ENCODE measurements at places on chromosomes 5 and 9. TPM values are rescaled to one million over a fixed set of nuclear protein-coding genes. Genes with fewer than 3 reads are reported as not detected.

The NDST1 gene
- 0.11 TPM for total RNA-seq

The UGT3A2 gene
- not detected for total RNA-seq

DNA sequence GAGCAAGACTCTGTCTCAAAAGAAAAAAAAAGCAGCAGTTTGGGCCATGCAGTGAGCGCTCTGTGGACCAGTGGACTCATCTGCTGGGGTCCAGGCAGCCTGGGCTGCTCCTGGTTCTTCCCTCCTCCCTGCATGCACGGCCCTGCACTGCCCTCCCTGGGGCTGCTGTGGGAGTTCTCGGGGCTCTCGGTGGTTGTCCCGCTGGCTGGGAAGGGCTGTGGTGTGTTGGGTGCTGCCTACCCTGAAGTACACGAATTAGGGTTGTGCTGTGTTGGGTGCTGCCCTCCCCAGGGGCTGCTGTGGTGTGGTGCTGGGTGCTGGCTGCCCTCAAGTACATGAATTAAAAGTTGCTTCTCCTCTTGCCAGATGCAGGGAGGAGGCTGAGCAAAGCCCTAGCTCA is 18.3 kb upstream of the CLPTM1L start:
- DNase-seq, result no peak

- DNase-seq, result no peak
Observed at GRCh38 chr5:94945656-94946055, 327.2 kb downstream of the SLF1 start.

- DNase-seq, result no peak
Observed at GRCh38 chr5:95763941-95764340, 32.8 kb downstream of the RHOBTB3 start.

GRCh38 chr5:89313044-89313443 is 430.1 kb upstream of the MEF2C start:
- DNase-seq, result no peak

- no peak for DNase-seq
Observed at GRCh38 chr9:89154651-89155336, 23.8 kb downstream of the SHC3 start.

DNA sequence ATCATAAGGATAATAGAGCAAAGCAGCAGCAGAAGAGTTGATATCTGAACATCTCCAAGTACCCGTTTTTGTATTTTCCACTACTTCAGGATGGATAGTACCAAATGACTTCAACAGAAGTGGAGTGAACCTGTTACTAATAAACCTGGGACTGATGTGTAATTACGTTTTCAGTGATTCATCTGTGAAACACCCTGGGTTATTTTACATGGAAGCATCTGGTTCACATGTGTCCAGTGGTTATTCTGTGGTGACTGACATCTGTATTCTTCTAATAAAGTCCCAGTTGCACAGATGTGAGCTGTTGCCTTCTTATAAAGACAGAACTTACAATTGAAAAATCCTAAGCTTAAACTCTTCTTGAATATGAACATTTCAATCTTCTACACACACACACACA is 139.7 kb upstream of the VCAN start:
- DNase-seq, result no peak

The ZFP2 gene
- 0.36 TPM for total RNA-seq

GRCh38 chr9:98983295-98984268 is 39.9 kb downstream of the COL15A1 start:
- no peak for DNase-seq

The KIF4B gene
- not detected for total RNA-seq

GRCh38 chr9:123329329-123329955 is 26.6 kb upstream of the CRB2 start:
- DNase-seq, result no peak

- no peak for DNase-seq
Observed at GRCh38 chr9:136664000-136664915, 1.5 kb downstream of the EGFL7 start.

GRCh38 chr9:102461156-102461819 is 533.8 kb upstream of the CYLC2 start:
- DNase-seq, result no peak

DNA sequence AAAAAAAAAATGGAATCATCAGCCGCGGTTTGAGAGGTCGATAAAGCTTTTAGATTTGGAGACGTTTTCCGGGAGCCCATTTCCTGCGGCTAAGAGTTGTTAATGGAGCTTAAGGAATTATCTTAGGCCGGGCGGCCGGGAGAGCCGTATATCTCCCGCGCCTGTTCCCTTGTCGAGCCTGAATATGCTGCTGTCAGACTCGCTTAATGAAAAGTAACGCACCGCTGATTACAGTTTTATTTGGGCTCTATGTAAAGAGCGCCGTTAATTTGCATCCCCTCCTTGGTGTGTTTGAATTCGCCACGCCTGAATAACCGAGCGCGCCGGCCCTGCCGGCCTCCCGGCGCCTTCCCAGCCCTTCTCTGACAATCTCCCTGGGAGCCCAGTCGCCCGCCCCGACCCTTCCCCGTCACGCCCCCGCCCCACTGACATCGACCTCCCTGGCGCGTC is 7.9 kb downstream of the IRX4 start:
- no peak for DNase-seq

GRCh38 chr5:16135506-16135905 is 44.1 kb downstream of the MARCHF11 start:
- no peak for DNase-seq

DNA sequence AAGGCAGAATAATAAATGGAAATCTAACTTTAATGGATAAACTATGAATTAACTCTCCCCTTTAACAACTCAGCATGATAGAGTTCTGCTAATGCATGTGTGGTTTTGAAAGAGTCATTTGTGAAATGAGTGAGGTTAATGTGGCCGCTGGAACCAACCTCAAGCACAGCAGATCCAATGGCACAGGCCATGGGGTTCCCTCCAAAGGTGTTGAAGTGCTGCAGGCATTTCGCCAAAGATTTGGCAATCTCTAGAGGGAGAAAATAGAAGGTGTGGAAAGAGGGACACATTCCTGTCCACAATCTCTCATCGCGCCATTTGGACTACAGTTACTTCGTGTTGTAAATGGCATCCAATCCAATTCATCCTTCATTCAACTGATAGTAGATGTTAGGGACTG is 35.0 kb downstream of the AGXT2 start:
- DNase-seq, result no peak

DNA sequence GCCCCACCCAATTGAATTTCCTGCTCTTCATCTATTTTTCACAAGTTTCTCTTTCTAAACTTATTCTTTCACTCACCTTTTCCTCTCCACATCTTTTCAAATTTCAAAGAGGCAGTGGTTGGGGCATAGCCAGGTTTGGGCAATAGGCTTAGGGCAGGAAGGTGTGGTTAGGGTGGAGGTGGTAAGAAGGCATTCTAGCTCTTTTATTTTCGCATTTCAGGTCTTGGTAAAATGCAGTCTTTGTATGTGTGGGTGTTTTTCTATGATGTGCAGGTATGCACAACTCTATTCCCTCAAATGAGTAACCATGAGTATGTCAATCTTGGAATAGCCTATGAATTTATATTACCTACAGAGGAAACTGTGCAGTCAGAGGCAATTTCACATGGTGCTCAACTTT is 129.8 kb upstream of the IFNE start:
- no peak for DNase-seq

DNA sequence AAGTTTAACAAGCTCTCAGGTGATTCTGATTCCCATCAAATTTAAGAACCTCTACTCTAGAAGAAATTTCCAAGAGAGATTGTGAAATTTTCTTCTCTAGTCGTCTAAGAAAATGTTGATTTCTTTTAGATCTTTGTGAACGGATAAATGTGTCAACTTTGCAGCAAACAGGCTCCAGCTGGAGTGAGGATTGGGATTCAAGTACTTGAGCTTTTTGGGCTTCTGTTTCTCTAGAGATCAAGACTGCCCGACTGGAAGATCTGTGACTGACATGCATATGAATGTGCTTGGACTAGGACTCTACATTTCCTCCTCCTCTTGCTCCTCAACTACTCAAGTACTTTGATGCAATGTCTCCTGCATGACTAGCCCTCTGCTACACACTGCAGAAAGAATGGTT is 388.3 kb downstream of the TMEM38B start:
- DNase-seq, result no peak

DNA sequence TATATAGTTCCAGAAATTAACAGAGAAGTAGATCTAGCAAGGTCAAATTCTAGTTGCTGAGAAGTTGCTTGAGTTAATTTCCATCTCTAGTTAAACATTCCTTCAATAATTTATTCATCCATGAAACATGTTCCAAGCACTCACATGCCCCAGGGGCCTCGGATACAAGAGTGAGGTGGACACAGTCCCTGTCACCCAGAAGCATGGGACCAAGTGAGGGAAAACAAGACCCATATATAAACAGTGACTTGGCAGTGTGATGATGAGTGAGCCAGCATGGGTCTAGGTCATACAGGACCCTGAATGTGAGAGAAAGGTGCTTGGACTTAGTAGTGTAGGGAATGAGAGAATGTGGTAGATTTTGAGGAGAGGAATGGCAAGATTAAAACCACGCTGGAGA is 216.9 kb downstream of the TTLL11 start:
- DNase-seq, result no peak

The BNC2 gene
- 0.14 TPM for total RNA-seq

DNA sequence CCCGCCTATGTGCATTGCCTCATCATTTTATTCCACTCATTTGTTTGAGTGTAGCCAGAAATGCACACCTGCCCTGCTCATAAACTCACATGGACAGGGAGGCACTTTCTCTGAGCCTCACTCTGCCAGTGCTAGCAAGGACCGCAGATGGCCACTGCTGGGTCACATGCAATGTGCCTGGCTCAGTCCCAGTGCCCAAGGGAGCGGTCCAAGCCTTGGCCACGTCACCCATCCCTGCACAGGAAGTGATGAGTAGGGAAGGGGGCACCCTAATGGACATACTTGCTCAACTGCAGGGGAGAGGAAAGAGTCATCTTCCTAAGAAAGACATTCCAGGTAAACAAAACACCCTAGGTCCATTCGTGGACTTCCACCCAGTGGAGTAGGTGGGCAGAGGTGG is 630.9 kb downstream of the IRX1 start:
- no peak for DNase-seq

- no peak for DNase-seq
Observed at GRCh38 chr5:74286734-74287695, 353.5 kb downstream of the ENC1 start.

GRCh38 chr5:133141746-133142145 is 89.9 kb downstream of the HSPA4 start:
- no peak for DNase-seq

- DNase-seq, result no peak
Observed at GRCh38 chr5:35473589-35473988, 144.1 kb upstream of the SPEF2 start.

The GPR150 gene
- total RNA-seq, result not detected

- DNase-seq, result no peak
Observed at GRCh38 chr9:33611358-33611757, 87.3 kb downstream of the ANKRD18B start.

The KCTD16 gene
- not detected for total RNA-seq

DNA sequence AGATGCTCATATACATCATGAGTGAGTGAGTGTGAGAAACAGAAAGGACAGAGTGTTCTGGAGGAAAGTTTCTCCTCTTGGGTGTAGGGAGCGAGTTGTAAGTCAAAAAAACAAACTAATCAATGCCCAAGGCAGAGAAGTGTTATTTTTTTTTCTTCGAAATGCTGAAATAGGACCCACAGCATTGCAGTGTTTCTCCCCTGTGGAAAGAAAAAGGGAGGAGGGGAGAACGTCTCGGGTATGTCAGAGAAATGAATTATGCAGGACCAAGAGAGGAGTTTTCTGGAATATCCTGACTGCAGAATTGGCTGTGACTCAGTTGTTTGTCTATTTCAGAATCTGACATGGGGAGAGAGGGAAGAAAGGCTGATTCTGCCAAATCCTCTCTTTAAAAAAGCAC is 337.9 kb upstream of the RFX3 start:
- DNase-seq, result no peak

GRCh38 chr5:10734037-10734709 is 26.9 kb downstream of the DAP start:
- no peak for DNase-seq

DNA sequence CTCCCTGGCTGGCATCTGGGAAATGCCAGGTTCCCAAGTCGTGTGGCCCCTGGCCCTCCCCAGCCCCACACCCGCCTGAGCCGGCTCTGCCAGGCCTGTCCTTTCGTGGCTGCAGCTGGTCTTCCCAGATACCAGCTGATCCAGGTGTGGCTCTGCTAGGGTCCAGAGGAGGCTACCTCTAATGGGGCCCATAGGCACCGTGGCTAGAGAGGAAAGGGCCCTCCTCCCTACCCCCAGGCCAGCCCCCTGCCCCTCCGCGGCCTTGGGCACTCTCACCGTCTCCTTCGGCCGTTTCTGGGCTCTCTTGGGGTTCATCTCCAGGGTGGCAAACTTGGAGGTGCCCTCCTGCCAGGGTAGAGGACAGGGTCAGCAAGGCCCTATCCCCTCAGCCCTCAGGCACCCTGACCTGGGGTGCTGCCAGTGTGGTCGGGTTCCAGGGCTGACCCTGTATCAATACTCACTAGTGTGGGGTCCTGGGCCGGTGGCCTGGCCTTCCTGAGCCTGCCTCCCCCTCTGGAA is 17.0 kb downstream of the RALGDS start:
- DNase-seq, result no peak

GRCh38 chr9:89606624-89607311 is 2.0 kb downstream of the GADD45G start:
- DNase-seq, result no peak

GRCh38 chr5:72760259-72760658 is 56.2 kb upstream of the TNPO1 start:
- no peak for DNase-seq

GRCh38 chr9:98206754-98207153 is 14.3 kb upstream of the CORO2A start:
- DNase-seq, result no peak

DNA sequence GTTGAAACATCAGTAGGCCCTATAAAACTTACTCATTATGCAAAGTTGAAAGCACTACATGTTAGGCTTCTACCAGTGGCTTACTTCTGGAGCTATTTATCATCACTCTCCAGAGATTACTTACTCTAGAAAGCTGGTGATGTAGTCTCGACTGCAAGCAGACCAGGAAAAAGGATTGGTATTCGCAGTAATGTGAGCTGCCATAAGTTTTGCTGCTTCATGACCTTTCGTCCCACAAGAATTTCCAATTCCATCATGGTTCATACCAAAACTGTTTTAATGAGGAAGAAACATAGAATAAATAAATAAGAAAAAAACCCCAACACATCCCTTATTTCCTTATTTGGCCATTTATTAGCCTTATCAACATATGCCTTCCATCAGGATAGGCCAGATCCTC is 181.9 kb downstream of the ADAMTS6 start:
- DNase-seq, result no peak

The PTGES gene
- 0.22 TPM for total RNA-seq

The TAF1L gene
- total RNA-seq, result not detected

DNA sequence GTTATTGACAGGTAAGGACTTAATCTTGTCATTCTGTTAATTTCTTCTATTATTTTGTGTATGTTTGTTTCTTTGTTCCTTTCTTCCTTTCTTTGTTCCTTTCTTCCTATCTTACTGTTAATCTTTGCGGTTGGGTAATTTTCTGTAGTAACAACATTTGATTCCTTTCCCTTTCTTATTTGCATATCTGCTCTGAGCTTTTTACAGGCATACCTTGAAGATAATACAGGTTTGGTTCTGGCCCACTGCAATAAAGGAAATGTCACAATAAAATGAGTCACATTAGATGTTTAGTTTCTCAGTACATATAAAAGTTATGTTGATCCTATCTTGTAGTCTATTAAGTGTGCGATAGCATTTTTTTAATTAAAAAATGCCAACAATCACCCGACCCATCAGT is 440.7 kb downstream of the NFIB start:
- DNase-seq, result no peak

Data from CD8-positive, alpha-beta T cell (primary cell).